ENCODE measurements at places on chromosomes 2 and 18.

GRCh38 chr18:35619464-35619863 lies 37.9 kb downstream of the GALNT1 start:
- no peak for DNase-seq

GRCh38 chr2:176227874-176228273 lies 39.4 kb downstream of the HOXD1 start:
- DNase-seq = no peak

- DNase-seq = no peak
These were observed 82.1 kb upstream of the REV1 start for GRCh38 chr2:99571954-99572353.

GRCh38 chr2:137935591-137935990 lies 28.7 kb upstream of the HNMT start:
- no peak for DNase-seq

DNA sequence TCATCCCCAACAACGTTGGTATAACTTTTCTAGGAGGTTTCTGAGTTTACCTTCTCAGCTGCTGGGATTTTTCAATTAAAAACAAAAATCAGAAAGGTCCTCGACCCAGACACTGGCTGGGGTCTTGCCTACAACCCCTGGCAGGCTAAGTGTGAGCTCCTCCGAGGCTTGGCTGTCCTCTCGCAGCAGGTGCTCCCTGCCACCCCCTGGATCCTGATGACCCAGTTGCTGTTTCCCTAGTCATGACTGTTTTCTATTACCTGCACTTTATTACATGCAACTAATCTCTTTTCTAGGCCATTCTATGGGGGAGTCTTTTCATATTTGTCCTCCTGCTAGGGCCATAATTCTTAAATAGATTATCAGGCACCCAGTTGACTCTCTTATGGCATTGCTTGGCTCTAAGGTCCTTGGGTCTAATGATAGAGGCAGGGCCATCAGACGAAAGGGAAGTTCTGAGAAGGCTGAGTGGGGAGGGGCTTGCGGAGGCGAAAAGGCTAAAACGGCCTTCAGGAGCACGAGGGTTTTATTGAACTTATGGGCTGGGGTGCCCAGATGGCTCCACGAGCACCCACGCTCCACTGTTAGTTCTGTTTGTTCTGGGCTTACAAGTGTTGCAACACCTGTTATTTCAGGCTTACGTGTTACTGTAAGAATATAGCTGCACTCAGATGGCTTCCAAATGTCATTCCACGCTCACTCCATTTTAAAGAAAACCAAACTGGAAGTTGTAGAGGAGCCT lies 166.0 kb downstream of the NCK2 start:
- DNase-seq = no peak

GRCh38 chr2:201465524-201465971 lies 14.0 kb downstream of the STRADB start:
- DNase-seq = no peak

GRCh38 chr2:78304678-78305077 lies 720.8 kb upstream of the REG3G start:
- no peak for DNase-seq

GRCh38 chr2:2184549-2185249 lies 146.4 kb downstream of the MYT1L start:
- DNase-seq = no peak

DNA sequence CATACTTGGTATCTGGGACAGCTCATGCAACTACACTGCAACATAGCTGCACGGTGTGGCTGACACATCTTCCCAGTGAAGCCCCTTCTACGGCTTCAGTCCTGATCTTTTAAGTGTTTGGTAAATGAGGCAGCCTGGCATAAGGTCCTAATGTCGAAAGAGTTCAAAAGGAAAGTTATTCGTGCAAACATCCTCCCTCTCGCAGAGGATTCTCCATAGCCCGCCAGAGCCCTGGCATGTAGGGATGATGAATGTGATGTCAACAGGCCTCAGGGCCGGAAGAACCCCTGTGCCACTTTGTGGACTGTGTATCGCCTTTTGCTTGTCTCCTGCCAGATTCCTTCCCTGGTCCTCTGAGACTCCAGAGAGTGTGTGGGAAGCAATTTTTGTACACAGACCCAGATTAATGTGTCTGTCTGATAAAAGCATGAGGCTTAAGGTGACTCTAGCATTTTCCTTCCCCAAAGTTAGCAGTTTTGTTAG lies 88.5 kb downstream of the SOCS6 start:
- DNase-seq = no peak

GRCh38 chr2:127451981-127452380 lies 33.8 kb downstream of the PROC start:
- DNase-seq = no peak

DNA sequence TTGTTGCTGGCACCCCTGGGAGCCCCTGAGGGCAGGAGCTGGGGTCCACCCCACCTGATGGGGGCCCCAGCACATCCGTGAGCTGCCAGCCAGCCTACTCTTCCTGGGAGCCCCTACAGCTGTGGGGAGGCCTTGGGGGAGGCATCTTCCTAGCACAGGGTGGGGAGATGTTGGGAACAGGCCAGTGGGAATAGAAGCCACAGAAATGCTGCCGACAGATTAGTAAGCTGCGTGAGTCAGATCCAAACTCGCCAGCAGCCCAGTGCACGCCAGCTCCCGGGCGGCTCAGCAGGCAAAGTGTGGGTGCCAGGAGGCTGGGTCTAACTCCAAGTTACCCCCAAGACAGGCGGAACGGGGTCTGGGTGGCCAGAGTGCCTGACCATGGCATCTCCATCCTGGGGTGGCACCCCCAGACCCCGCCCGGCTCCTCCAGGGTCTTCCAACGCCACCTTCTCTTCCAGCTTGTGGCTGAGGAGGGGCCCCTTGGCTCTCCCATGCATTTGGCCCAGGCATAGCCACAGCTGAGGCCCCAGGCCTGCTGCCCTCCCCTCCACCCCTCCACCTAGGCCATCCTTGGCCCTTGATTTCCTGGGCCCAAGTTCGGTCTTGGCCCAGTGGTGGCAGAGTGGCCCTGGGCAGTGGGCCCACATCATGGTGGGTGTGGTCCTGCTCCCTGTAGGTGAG lies 15.3 kb downstream of the CROCC2 start:
- DNase-seq = no peak

DNA sequence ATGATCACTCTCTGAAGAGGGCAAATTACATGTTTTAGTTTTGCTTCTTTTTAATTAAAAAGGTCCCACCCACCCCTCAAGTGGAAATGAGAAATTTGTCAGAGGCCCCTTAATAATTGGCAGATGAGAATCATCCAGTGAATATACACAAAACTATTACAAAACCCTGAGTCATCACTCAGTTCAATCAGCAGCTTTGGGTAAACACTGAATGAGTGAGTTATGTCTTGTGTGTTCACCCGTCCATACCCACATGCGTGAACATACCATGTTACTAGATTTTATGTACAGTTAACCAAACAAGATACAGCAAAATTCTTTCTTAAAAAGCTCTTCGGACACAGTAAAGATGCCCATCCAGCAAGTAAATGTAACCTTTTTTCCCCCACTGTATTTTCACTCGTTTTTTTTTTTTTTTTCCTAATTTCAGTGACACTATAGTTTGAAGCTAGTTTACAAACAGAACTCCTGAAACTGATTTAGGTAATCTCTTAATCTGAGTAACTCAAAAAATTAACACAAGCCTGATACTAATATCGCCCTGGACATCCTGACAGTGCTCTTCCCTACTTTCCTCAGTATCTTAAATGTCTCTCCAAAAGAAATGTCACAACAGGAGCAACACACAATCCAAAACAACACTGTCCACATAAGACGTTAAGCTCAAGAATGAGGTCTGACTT lies 1.4 kb downstream of the PSME4 start:
- DNase-seq = peak; percentile 22

DNA sequence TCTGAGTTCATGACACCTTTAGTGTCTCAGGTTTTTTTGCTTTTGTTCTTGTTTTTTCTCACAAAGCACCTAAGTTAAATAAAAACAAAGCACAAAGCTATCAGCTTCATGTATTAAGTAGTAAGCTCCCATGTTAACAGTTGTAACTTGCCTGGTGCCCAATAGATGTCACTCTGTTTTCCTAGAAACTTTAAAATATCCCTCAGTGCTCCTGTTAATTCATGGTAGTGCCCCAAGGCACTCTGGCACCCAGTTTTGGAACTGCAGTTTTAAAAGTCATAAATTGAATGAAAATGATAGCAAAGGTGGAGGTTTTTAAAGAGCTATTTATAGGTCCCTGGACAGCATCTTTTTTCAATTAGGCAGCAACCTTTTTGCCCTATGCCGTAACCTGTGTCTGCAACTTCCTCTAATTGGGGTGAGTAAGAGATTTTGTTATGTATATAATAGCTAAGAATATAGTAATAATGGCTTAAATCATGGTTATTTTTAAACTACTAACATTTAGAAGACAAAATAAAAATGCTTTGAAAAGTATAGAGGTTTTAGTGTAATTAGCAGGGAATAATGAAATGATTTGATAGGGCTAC lies 555.0 kb upstream of the TMEFF2 start:
- DNase-seq = peak; percentile 66
